ENCODE measurements at places on chromosomes 16 and 17.
A peak's percentile ranks its signal among the peaks of the same experiment; 100 is the strongest.

DNA sequence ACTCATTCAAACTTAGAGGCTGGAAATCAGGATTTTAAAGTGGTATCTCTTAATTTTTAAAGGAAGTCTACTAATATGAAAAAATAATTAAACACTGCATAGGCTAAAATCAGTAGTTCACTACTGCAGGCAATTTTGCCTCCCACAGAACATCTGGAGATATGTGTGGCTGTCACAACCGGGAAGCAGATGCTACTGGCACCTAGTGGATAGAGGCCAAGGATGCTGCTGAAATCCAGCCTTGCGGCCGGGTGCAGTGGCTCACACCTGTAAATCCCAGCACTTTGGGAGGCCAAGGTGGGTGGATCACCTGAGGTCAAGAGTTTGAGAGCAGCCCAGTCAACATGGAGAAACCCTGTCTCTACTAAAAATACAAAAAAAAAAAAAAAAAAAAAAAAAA lies 473.9 kb downstream of the XYLT1 start:
- no peak for DNase-seq

GRCh38 chr17:32525122-32525521 lies 38.3 kb downstream of the CDK5R1 start:
- no peak for DNase-seq

- DNase-seq, result no peak
Observed at GRCh38 chr16:73066927-73067670, 19.2 kb upstream of the ZFHX3 start.

DNA sequence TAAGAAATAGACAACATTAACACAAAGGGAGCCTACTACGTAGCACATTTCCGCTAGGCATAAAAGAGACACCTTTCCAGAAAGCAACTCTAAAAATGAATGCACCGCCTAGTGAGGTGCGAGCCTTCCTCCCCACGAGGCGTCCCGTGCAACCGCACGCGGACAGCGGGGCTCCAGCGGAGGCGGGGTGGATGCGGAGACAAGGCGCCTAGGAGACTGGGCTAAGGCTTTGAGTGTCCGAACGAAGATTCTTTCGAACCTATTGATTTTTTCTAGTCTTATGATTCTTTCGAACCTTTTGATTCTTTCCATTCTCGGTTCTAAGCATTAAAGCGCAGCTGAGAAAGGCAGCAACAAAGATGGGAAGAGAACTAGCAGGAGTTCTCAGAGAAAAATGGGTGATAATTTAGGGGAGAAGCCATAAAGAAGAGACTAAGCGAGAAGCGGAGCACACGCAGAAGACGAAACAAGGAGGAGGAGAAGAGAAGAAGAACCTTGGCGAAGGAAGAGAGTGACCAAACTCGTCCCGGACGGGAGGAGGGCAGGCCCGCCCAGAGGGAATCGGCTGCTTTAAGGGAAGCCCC lies 394 bp upstream of the CPD start:
- peak; percentile 62 for DNase-seq

- DNase-seq, result no peak
Observed at GRCh38 chr17:27520491-27521185, 64.4 kb downstream of the KSR1 start.

DNA sequence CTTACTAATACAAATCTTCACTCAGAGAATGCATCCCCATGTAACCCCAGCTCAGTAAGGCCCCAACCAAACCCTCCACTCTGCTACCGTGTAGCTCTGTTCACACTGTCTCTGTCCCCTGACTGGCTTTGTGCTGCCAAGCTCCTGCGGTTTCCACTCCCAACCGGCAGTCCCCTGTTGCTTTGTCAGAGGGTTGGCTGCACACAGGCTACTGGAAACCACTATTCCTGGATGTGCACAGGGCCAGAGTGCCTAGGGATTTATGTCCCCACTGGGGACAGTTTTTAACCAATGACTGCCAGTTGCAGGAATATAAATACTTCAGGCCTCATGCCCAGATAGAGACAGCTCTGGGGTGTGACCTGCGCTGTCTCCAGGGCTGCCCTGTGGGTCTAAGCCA lies 157.1 kb upstream of the C16orf82 start:
- no peak for DNase-seq

DNA sequence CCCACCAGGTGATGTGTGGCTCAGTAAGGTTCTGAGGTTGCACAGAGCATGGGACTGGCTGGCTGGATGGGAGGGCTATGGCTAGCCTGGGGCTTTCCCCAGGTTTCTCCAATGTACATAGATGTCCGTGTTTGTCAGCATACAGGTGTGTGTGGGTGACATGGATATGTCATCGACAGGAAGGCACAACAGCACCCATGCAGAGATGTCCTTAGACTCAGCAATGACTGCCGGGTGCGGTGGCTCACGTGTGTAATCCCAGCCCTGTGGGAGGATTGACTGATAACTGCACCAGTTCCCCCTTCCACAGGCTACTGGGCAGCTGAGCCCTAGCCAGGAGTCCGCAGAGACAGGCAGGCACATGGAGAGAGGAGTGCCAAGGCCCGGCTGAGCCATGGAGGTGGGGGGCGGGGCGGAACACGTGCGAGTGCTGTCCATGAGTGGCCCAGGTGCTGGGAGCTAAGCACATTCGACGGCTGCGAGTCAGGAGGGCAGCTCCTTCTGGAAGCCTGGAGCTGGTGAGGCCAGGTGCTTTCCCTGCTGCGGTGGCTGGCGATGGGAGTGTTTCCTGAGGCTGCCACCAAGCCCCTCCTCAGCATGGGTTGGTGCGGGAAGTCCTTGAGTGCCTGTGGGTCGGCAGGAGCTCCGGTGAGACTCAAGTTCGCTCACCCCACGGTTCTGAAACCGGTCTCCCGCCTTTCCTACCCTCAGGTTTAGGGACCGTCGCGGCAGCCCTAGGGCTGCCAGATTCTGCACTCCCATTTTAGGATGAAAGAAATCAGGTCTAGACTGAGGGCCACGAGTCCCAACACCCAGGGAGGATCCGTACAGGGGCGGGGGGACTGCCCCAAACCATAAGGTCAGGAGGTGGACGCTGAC lies 858 bp upstream of the ASPSCR1 start:
- DNase-seq, result peak; percentile 7

GRCh38 chr17:11980813-11981212 lies 16.5 kb downstream of the ZNF18 start:
- no peak for DNase-seq

- DNase-seq, result no peak
Observed at GRCh38 chr17:66149562-66149961, 42.4 kb downstream of the CEP112 start.

GRCh38 chr16:47503936-47504335 lies 42.8 kb downstream of the PHKB start:
- DNase-seq, result no peak

- DNase-seq, result no peak
Observed at GRCh38 chr17:76529224-76530094, 8.1 kb downstream of the CYGB start.

- no peak for DNase-seq
Observed at GRCh38 chr16:31109622-31110021, 1.4 kb downstream of the BCKDK start.

All from CD4-positive, alpha-beta T cell treated with Interleukin-2 at 100 ng/mL for 4 hours (primary cell).